ENCODE measurements at places on chromosomes 4 and X. TPM values are rescaled to one million over a fixed set of nuclear protein-coding genes. Genes with fewer than 3 reads are reported as not detected.

DNA sequence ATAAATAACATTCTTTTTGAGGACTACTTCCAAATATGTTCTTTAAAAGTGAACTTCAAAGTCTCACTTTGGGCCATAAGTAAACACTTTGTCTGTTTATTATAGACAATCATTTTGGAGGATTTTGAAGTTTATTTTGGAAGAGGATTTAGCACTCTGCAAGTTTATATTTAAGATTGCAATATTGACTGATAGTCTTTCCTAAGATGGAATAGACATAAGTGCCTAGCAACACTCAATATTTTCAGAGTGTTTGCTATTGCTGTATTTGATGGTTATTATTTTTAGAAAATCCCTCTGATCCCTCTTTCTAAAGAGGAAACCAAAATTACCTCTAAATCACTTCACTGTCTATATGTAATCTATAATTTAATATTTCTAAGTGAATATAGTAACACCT lies 42.8 kb upstream of the MAD2L1 start:
- no peak for DNase-seq

DNA sequence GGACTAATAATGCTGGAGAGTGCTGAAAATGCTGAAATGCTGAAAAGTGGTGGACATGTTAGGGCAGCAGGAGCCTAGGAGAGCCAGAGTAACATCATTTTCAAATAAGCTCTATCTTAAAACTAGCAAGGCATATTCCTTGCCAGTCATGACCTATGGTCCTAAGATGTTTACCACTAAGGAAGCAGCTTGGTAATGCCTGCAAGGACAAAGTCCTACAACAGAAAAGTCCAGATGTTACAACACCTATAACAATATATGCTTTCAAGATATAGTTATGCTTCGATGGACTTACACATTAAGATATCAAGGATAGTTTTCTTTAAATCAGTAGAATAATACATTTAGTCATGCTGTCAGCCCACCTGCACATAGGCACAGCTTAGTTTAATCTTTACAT lies 4.5 kb upstream of the ADH4 start:
- no peak for DNase-seq

Gene MGAT4D
- not detected for total RNA-seq

Gene MAGIX
- 0.96 TPM for total RNA-seq

GRCh38 chrX:15930585-15930984 lies 76.0 kb upstream of the AP1S2 start:
- no peak for DNase-seq

- DNase-seq: peak; percentile 81
These were observed 1.1 kb downstream of the SLC38A5 start for GRCh38 chrX:48468693-48469691.

- DNase-seq: no peak
These were observed 1.4 kb upstream of the SLC34A2 start for GRCh38 chr4:25654031-25654970.

- DNase-seq: no peak
These were observed 144.8 kb downstream of the PAPSS1 start for GRCh38 chr4:107575243-107575642.

- no peak for DNase-seq
These were observed 41.0 kb downstream of the UGT2B28 start for GRCh38 chr4:69321153-69321729.

- DNase-seq: no peak
These were observed 330.3 kb upstream of the EPHA5 start for GRCh38 chr4:66000510-66001117.

Data from activated CD4-positive, alpha-beta T cell treated with anti-CD3 and anti-CD28 coated beads, Interleukin-2, amount 10 ng/mL, durations not matched to agents 24 days and 14 days (primary cell).